ENCODE measurements at places on chromosomes 11 and 22.
A peak's percentile ranks its signal among the peaks of the same experiment; 100 is the strongest.

DNA sequence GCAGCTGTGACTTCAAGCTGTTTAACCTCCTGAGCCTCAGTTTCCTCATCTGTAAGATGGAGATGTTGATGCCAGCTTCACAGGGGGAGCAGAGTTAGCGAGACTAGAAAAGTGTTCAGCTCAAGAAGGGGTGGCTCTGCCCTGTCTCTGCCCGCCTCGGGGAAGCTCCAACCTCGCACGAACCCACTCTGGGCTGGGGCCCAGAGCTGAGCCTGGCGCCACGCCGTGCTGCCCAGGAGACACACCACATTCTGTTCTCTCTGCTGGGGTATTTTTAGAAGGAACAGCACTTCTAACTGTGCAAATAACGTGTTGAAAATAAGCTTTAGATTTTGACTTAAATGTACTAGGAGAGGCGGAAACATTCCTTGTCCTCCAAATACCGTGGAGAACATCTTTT lies 74.1 kb downstream of the PHF21B start:
- no peak for DNase-seq

DNA sequence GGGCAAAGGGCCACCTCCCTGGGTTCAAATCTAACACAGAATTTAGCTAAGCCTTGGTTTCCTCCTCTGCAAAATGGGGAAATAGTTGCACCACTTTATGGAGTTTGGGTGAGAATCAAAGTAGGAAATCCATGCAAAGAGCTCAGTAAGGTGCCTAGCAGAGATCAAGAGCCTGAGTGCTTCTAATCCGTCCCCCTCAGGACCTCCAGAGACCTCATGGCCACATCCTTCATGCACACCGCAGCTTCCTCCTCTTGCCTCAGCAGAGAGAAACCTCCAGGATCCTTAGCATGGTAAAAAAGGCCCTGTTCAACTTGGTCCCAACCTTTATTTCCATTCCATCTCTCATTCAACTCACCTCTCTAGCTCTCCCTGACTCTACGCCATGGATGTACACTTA lies 37.8 kb upstream of the NAV2 start:
- DNase-seq = no peak

DNA sequence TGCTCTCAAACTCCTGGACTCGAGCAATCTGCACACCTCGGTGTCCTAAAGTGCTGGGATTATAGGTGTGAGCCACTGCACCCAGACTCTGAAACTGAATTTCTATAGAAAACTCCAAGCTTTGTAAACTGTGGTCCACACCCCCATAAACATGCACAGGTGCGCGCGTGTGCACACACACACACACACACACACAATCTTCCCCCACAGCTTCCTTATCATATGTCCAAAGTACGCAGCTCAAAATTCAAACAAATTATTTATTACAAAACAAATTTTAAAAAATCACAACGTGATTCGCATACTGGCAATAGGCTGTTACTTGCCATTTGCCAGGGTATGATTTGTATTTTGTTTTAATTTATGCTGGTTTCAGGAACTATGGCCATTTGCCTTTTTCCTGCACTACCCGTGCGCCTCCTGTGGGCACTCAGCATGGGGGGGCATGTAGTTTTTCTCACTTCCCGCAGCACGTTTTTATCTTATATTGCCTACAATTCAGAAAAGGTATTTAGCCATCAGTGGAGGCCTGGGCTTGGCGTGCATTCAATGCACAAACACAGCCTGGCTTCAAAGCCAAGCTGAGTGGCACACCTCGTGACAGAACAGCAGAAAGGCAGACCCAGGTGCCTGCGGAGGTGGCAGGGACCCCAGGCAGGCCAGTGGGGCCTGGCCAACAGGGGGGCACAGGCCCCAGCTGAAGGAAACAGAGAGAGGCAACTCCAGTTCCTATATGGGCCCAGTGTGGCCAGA lies 10.8 kb upstream of the SNX32 start:
- DNase-seq = no peak

GRCh38 chr22:31477329-31477728 lies 12.3 kb downstream of the EIF4ENIF1 start:
- no peak for DNase-seq

DNA sequence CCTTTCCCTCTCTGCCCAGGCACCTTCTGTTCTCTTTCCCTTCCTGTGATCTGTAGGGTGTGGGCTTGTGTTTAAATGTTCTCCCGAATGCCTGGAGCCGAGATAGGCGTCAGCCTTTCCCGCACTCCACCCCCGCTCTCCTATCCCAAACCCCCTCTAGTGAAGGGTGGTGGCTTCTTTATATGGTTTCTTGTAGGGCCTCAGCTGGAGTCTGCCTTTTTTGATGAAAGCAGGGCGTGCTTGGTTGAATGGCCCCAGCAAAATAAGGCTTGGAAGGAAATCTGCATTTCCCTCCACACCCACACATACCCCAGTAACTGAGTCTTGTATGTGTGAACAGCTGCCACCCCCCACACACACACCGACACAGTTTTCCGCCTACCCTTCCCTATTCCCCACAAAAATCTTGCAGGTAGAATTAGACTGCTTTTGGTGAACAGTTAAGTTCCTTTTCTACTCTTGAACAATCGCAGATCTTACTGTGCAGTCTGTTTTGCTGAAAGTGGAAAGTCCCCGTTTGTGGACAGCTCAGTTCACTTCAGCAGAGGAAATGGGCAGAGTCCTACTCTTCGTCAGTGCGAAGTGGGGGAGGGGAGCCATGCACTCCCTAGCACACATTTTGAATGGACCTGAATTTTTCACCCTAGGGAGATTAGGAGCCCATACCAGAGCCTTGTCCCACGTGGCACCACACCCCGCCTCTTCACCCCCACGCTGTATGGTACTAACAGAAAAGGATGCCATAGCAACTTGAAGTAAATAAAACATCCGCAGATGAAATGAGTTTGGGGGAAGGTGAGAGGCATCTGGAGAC lies 25.5 kb upstream of the GRK2 start:
- peak; percentile 68 for DNase-seq

- no peak for DNase-seq
Measured at GRCh38 chr11:104094576-104094975, 58.1 kb downstream of the DDI1 start.

DNA sequence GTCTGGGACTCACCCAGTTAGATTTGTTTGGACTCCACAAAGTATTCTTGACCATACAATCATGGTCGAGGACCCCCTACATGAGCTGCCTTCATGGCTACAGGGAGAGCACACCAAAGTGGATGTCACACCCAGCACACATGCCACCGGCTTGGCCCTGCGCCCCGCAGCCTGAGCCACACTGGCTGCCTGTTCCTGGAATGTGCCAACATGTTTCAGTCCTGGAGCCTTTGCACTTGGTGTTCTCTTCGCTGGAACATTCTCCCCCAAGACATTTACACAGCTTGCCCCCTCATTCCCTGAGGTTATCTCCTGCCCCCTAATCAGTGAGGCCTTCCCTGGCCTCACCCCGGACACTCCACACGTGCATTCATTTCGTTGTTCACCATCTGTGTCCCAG lies 46.0 kb downstream of the PPARA start:
- peak; percentile 86 for DNase-seq

DNA sequence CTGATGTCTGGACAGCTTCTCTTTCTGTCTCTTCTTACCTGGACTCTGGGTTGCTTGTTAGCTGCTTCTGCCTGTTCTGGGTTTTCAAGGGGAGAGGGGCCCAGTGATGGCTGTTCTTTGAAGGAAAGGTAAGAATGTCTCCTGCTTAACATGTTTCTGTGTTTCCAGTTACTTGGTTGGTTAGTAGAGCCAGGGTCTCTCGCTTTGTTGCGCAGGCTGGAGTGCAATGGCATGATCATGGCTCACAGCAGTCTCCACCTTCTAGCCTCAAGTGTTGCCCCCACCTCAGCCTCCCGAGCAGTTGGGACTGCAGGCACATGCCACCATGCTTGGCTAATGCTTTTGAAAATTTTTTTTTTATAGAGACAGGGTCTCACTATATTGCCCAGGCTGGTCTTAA lies 126.6 kb downstream of the BCR start:
- no peak for DNase-seq

DNA sequence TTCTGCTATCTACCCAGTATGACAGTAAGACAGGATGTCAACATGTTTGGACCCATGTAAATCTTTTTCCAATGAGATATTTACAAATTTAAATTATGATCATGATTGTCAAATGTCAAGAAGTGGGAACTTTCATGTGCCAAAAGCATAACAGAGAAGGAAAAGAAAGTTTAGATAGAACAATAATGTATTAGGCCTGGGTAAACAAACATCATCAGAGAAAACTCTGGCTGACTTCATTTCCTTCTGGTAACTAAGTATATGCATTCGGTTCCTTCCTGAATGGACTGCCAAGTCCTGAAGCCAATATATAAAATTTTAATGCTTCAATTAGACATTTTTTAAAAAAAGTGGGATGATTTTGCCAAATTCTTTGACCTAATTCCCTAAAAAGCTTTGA lies 16.5 kb downstream of the RNF141 start:
- DNase-seq = no peak

- no peak for DNase-seq
Measured at GRCh38 chr11:27497284-27497866, 9.2 kb downstream of the LIN7C start.

DNA sequence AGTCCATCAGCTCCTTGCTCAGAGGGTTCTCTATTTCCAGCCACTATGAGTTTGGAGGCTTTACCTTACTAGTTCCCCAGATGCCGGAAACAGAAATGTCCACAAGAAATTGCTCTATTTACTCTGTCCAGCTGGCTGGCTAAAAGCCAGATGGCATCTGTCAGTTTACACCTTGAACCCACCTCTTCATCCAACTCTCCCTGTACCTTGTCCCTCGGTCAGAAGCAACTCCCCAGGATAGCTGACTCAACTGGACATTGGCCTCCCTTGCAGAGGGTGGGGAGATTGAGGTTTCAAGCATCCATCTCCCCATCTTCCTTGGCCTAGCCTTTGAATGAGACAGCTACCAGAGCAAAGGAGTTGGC lies 1.7 kb downstream of the C2CD2L start:
- DNase-seq = no peak

- no peak for DNase-seq
Measured at GRCh38 chr11:111672949-111673348, 70.7 kb downstream of the SIK2 start.

DNA sequence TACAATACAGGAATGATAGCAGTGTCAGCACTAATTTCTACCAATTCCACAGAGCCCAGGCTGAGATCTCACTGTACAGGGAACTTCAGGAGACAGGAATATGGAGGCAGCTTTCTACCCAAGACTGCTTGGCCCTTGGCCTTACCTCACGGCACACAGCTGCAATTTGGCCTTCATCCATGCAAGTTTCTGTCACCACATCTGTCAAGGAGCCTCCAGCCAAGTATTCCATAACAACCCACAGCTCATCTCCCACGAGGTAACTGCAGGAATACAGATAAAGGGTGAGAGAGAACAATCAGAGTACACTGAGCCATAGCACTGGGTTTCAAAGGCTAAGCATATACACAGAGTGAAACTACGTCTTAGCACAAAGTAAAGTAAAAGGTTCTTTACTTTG lies 39.0 kb upstream of the GDPD4 start:
- no peak for DNase-seq

- DNase-seq = no peak
Measured at GRCh38 chr11:70549386-70549785, 151.1 kb downstream of the CTTN start.

GRCh38 chr22:40215266-40215665 lies 37.5 kb downstream of the TNRC6B start:
- peak; percentile 40 for DNase-seq

- DNase-seq = no peak
Measured at GRCh38 chr11:69513663-69514224, 32.3 kb downstream of the LINC01488 start.

GRCh38 chr11:29334776-29335130 lies 682.1 kb downstream of the KCNA4 start:
- DNase-seq = no peak

DNA sequence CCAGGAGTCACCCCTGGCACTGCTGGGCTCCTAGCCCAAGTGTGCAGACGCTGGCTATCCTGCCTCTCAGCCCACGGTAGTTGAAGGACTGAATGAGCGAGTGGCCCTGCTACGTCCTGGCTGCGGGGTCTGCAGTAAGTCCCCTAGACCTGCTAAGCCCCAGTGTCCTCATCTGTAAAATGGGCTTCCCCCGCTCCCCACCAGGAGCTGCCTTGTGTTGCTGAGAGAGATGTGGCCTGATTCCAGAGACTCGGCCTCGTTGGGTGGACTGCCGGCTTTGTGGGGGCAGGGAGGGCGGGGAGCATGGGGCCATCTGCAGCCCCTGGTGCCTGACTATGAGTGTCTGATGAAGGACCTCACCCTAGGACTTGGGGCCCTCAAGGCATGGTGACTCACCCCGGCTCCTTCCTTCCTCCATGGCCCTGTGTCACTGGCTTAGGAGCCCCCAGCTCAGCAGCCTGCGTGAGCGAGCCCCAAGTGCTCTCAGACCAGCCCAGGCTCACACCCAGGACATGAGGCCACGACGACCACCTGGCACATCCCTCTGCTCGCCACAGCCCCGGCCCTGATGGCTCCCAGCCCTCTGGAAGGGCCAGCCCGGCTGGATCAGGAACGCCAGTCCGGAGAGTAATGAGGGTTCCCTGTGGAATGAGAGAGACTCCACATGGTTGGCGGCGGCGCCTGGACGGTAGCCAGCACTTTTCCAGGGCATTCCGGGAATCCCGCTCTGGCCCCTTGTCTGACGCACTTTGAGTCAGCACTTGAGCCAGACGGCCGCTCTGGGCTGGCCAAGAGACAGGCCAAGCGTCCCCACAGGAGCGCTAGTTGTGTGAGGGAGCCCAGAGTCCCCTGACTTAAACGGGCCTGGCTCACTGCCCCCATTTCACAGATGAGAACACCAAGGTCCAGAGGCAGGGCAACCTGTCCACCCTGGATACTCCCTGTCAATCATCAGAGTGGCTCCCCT lies 50.5 kb upstream of the SHISAL1 start:
- DNase-seq = peak; percentile 98

DNA sequence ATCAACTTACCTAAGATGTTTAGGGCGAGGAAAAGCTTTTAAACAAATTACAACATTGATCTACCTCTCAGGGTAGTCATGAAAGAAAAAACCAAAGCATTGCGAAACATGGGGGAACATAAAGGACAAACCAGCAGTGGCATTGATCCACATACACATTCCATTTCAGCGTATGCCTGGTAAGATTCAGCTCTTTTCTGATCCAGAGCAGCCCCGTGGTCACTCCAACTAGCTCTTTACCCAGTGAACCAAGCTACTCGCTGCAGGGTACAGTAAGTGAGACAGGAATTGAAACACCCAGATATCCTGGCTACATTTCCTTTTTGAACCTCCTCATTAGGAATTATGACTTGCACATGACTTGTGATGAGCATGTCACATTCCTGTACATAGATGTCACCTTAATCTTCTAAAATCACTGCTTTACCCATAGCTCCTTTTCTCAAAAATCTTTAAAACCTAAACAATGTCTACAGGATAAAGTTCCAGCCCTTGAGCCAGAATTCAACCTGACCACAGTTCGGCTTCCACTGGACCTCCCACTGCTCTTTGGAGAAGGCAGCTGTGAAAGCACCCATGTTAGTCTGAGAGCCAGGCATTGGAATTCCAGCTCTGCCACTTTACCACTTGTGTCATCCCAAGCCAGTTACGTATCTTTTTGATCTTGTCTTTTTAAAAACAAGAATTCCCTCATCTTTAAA lies 42.9 kb upstream of the AKIP1 start:
- DNase-seq = no peak

GRCh38 chr11:47607380-47607779 lies 13.2 kb upstream of the C1QTNF4 start:
- DNase-seq = peak; percentile 81

Data from right cardiac atrium (tissue), 5 donors.